A172 (cell line): ENCODE measurements at places on chromosomes 13 and 19. TPM values are rescaled to one million over a fixed set of nuclear protein-coding genes. Genes with fewer than 3 reads are reported as not detected.

ZNF878 gene
- 0.38 TPM in 1 of 2 replicates, not detected in the other for total RNA-seq

DNA sequence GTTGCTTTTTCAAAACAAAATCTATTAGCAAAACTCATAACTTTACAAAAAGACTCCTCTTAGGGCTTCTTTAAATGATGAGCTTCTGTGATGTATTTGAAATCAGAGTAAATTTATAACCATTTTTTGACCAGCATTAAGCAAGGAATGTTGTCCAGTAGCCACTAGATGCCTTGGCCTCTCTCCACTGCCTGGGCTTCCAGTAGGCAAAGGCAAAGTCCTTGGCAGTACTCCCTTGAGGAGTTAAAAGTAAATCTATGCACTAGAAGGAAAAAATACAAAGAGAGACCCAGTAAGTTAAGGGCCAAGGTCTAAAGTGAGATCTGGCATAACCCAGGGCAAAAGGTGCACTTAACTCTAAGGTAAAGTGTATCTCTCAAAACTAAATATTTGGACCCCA lies 9.5 kb downstream of the SERPINE3 start:
- DNase-seq, result no peak

- DNase-seq, result no peak
Observed at GRCh38 chr13:74032325-74032724, 101.9 kb downstream of the KLF12 start.

- no peak for DNase-seq
Observed at GRCh38 chr19:6109947-6110346, 353 bp downstream of the RFX2 start.

SYNE4 gene
- 0.12 and 0.29 TPM in 2 replicates for total RNA-seq

SIAH3 gene
- total RNA-seq, result not detected in 2 replicates

- no peak for DNase-seq
Observed at GRCh38 chr13:110238818-110239195, 68.2 kb downstream of the COL4A1 start.
